ENCODE measurements at places on chromosomes 3 and 15. TPM values are rescaled to one million over a fixed set of nuclear protein-coding genes. Genes with fewer than 3 reads are reported as not detected.

- peak; percentile 72 for DNase-seq
Measured at GRCh38 chr15:101641129-101641764, 10.9 kb downstream of the TM2D3 start.

GRCh38 chr3:183592821-183593220 lies 37.3 kb upstream of the KLHL6 start:
- DNase-seq, result peak; percentile 22

GRCh38 chr3:111324151-111324550 lies 217.8 kb upstream of the CD96 start:
- no peak for DNase-seq

GRCh38 chr15:88482263-88482662 lies 14.8 kb downstream of the MRPS11 start:
- no peak for DNase-seq

GRCh38 chr3:69716119-69716518 lies 23.1 kb upstream of the MITF start:
- DNase-seq, result no peak

GRCh38 chr3:31476209-31476608 lies 56.5 kb upstream of the STT3B start:
- DNase-seq, result no peak

GRCh38 chr3:123629747-123630047 lies 44.8 kb upstream of the HACD2 start:
- no peak for DNase-seq

- peak; percentile 32 for DNase-seq
Measured at GRCh38 chr3:195580744-195581443, 2.8 kb downstream of the APOD start.

DNA sequence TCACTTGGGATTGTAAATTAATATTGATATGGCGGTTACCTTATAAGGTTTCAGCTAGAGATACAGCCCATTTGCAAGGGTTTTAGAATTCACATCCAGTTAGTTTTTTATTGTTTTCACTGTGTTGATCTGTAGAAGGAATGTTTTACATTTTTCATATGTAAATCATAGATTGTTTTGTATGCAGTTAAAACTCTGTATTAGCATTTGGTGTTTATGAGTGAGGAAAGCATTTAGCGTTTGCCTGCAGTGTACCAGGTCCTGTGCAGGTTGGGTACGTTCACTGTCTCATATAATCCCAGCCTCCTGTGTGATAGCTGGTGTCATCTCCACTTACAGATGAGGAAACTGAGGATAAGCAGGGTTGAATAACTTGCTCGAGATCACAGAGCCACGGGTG lies 23.8 kb downstream of the MAP6D1 start:
- no peak for DNase-seq

Gene ZNF502
- 3.5 TPM for total RNA-seq

Gene PDCD7
- 27.5 TPM for total RNA-seq

Gene PLSCR4
- 3.2 TPM for total RNA-seq

Gene VGLL3
- total RNA-seq, result 0.05 TPM
